ENCODE measurements at places on chromosomes 16 and 17.

GRCh38 chr17:46792071-46792470, 26.4 kb downstream of the WNT3 start:
- no peak for DNase-seq

DNA sequence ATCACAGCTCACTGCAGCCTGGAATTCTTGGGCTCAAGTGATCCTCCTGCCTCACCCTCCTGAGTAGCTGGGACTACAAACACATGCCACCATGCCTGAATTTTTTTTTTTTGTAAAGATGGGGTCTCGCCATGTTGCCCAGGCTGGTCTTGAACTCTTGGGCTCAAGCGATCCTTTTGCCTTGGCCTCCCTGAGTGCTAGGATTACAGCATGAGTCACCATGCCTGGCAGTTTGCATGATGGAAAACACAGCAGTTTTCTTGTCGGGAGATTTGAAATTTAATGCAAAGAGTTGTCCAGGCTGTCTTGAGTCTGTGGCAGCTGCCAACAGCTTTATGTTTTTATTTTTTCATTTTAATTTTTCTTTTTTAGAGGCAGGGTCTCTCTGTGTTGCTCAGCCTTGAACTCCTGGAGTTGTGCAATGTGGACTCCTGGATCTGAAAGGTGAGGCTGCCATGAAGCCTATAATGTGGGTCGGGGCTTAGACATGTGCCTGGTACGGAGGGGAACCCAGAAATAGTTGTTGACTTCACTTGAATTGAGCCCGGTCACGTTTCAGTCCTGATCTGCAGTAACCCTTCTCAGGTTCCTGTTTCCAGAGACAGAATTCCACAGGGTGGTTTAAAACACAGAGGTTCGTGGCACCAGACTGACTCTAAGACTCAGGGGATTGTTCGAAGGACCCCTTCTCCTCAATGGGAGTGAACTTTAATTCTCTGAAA, 18.7 kb downstream of the CD300A start:
- DNase-seq = no peak

DNA sequence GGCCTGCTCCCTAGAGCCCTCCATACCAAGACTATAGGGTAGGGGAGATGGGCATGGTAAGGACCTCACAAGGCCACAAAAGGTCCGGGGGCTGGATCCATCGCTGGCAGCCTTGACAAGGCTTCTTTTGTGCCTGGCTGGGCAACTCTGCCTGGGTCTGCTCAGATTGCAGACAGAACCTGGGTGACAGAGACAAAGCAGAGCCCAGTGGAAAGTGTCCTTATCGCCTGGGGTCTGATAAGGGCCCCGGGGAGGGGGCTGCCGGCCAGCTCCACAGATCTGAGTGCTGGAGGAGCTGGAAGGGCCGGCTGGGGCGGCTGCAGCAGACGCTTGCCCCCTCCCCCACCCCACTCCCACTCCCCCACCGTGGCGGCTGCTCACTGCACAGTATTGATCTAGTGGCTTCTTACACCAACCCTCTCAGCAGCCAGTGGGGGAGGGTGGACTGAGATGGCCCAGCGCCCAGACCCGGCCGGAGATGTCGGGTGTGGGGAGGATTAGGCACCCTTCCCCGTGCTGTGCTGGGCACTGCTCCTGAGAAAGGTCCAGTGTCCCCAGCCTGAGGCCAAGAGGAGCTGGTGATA, 7.2 kb downstream of the MMP15 start:
- no peak for DNase-seq

DNA sequence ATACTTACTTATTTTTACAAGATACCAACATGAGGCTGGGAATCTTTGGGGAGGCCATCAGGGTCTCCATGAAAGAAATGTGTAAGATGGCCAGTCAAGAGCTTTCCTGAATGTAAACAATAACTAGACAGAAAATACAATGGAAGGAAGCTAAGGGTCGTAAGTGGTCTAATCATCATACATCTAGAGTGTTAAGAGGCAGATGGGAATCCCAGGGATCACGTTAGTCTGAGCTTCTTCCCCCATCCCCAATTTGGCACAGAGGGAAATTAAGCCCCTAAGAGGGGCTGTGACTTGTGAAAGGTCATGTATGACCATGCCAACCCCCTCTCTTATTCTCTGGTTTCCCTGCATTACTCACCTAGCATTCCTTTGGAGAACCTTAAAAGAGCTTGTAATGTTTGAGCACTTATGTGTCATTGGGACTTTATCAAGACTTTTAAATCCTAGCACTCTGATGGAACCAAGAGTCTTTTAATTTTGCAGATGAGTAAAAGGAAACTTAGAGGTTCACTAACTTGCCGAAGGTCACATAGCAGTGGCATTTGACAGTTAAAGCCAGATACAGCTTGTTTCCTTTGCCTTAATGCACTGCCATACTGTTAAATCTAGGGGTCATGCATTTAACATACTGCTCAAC, 46.1 kb downstream of the DCUN1D3 start:
- no peak for DNase-seq

GRCh38 chr16:87219287-87219909, 97.8 kb downstream of the C16orf95 start:
- no peak for DNase-seq

DNA sequence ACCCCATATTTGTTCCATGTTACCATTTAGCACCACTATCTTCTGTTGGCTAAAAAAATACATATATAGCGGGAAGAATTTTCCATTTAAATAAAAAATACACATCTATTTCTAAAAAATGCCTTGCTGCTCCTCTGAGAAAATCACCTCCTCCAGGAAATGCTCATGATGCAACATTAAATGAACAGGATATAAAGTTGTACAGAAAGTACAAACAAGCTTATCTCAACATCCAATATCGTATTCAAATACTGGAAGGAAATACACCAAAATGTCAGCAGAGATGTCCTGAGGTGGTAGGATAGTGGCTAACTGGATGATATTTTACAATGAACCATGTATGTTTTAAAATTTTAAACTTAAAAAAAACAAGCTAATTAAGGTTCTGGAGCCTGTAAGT, 21.3 kb downstream of the GNA13 start:
- DNase-seq = no peak

- DNase-seq = no peak
Measured at GRCh38 chr17:44000141-44000860, 4.1 kb upstream of the NAGS start.

GRCh38 chr17:41666708-41667279, 21.9 kb upstream of the EIF1 start:
- peak; percentile 82 for DNase-seq

- no peak for DNase-seq
Measured at GRCh38 chr17:2708585-2709182, 2.9 kb downstream of the CLUH start.

GRCh38 chr17:75601057-75601987, 13.7 kb downstream of the MYO15B start:
- DNase-seq = peak; percentile 32

GRCh38 chr16:72172105-72173034, at the start of gene PMFBP1:
Gene PMFBP1, minus strand, starts transcription at chr16:72172155. Its CDS starts 947 bp downstream, at chr16:72171208.
- DNase-seq = no peak

- DNase-seq = no peak
Measured at GRCh38 chr16:4515611-4516233, 22.9 kb downstream of the CDIP1 start.

- no peak for DNase-seq
Measured at GRCh38 chr16:65222536-65222935, 100.7 kb upstream of the CDH11 start.

DNA sequence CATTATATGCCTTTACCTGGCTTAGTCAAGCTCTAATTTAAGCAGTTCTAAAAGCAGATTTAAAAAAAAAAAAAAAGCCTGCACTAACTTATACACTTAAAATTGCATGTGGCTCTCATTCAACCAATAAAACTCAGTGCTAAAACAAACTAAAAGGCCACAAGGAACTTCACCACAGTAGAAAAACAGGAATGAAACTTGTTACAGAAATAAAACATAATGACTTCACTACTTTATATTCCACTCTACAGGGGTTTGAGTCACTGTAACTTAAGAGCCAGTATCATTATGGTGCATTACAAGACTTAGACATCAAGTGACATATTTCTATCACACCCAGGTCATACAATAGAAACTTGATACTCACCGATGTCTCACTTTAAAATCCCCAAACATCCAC, 11.1 kb downstream of the CA10 start:
- DNase-seq = no peak

DNA sequence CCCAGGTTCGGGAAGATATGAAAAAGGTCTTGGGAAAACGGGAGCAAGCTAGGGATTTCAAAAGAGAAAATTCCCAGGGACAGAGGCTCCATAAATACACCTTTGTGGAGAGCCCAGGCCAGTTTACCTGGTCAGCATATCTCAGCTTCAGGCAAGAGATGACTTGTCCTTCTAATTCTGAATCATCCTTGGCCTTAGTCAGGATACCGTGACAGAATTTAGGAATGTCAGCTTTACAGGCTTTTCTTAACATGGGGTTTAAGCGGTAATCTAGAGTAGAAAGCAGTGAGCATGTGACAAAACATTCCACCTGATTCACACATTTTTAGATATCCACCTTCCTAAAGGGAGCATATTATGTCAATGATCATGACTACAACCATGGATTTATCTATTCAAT, 41.1 kb upstream of the CLEC18B start:
- DNase-seq = no peak

DNA sequence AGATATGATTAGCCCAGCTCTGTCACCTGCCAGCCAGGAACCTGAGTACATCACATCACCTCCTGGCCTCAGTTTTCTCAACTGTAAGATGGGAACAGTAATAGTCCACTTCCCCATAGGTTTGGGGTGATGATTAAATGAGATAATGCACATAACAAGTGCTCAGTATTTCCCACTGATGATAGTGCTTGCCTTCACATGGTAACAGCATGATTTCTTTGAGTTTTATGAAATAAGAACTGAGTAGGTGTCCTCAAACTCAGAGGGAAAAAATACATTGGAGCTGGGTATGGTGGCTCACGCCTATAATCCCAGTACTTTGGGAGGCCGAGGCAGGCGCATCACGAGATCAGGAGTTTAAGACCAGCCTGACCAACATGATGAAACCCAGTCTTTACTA, 30.1 kb upstream of the SNN start:
- no peak for DNase-seq

GRCh38 chr17:62989501-62989900, 23.5 kb downstream of the TANC2 start:
- no peak for DNase-seq

DNA sequence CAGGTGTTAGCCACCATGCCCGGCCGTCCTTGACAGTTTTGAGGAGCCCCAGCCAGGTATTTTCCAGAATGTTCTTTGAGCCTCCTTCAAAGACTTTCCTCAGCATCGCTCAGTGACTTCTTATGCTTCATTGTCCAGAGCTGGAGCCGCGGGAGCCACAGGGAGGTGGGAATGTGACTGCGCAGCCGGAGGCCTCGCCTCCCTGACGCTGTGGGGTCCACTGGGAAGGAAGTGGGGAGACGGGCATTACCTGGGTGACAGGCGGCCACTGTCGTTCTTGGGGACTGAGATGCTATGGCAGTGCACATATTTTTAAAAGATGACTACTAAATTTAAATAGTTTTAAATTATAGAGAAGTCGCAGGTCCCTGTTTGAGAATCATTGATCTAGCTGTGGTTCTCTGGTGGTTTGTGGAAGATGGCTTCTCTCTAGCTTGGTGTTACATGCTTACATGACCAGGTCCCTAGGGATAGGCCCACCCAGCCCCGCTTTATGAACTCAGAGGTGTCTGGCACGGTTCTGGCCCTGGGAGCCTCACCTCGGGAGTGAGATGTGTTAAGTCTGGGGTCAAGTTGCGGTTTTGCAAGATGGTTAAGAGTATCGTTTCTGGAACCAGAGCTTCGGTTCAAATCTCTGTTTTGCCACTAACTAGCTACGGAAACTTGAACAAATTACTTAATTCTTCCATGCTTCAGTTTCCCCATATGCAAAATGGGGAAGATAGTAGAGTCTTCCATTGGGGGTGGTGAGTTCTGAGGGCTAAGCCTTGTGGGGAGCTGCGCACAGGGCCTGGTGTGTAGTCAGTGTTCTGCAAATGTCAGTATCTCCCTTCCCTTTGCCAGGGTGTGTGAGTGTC, 53.0 kb downstream of the ATP2C2 start:
- DNase-seq = no peak

- DNase-seq = no peak
Measured at GRCh38 chr17:39122991-39123390, 28.4 kb downstream of the PLXDC1 start.

All from stimulated activated CD8-positive, alpha-beta memory T cell treated with anti-CD3 and anti-CD28 coated beads, Interleukin-7, amount 100 ng/mL, for 1 hour (primary cell).